ENCODE measurements at places on chromosomes 2 and 18.

- H3K27me3 ChIP-seq = no peaks in the 10 kb centered on the region
- no peak overlapping the region for H3K27ac ChIP-seq
- DNase-seq = no peak
These were observed 48.1 kb downstream of the DGKD start for GRCh38 chr2:233402346-233402745.

DNA sequence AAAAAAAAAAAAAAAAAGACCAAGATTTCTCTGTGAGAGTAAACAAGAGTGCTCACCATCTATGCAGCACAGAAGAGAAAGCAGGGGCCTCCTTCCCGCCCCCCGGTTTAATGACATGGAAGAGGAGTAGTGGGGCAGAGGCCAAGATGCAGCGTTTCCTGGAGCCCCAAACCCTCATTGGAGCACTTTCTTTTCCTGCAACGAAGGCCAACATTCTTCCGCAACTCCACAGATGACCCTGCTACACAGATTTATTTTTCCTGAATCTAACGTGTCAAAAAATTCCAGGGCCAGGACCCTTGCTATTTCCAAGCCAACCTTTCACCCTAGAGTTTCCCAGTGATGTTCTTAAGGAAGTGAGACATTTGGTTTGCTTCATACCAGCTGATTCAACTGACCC lies 189.6 kb downstream of the MIB1 start:
- no peaks in the 10 kb centered on the region for H3K36me3 ChIP-seq
- no peak for DNase-seq
- H3K27me3 ChIP-seq = peaks cover 6% of the 10 kb centered on the region
- H3K4me3 ChIP-seq = no peak overlapping the region

DNA sequence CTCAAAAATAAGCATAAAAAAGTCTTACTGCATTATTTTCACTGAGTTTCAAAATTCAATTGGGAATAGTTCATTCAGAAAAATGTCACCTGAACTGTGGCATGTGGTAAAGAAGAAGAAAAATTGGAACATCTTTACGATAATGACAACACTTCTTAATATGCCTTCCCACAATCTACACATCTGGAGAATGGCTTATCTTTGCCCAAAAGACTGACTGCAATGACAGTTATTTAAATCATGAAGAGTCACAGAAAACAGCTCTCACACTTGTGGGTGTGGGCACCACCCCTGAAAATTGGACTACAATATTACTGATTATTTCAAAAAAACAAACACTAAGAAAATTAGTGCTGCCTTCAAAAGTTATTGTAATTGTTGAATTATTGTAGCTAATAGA lies 152.3 kb downstream of the USP34 start:
- no peaks in the 10 kb centered on the region for H3K4me1 ChIP-seq
- no peak overlapping the region for H3K27ac ChIP-seq
- no peaks in the 10 kb centered on the region for H3K27me3 ChIP-seq
- peaks cover 20% of the 10 kb centered on the region for H3K36me3 ChIP-seq
- H3K4me3 ChIP-seq = no peak overlapping the region
- no peak for DNase-seq

DNA sequence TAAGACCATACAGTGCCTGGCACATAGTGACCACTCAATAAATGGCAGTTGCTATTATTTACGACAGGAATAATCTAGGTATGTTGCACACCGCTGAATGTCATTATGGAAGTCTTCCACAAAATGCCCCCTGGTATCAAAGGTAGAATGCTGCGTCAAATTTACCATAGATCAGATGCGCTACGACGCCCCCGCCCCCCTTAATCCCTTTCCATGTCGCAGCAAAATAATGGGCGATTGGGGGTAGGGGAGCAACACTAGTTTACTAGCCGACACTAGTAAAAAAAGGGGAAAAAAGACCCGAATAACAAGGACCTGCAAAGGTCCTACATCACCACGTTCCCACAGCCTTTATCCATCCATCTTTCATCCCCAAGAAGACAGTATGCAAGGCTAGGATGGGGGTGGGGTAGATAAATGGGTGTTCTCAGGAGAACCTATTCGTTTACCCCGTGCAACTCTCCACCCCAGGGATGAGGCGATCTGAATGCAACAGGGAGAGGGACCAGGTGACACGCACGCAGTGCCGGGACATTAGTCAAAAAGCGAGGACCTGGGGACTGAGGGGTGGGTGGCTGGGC lies 455 bp downstream of the PREPL start:
- peaks cover 38% of the 10 kb centered on the region for H3K4me1 ChIP-seq
- H3K27ac ChIP-seq = peak overlapping the region; percentile 100
- no peak for DNase-seq

- H3K27ac ChIP-seq = no peak overlapping the region
- H3K27me3 ChIP-seq = no peaks in the 10 kb centered on the region
- DNase-seq = no peak
- no peaks in the 10 kb centered on the region for H3K4me1 ChIP-seq
These were observed 385.5 kb downstream of the NR4A2 start for GRCh38 chr2:155947069-155947468.

DNA sequence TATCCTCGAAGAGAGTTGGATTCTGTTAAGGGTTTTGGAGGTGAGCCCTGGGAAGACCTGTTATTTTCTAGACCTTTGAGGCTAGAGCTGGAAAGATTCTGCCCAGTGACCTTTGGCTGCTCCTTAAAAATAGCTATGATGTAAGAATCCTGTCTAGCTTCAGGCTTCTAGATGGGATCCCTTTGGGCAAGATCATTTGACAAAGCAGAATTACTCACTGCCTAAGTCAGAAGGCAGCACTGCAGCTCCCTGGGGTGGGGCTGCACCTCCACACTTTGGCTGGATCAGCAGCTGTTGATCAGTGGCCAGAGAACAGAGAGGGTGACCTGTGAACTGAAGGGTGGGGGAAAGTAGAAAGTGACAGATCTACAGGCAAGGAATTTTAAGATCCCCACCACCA lies 103.8 kb downstream of the ASAP2 start:
- H3K36me3 ChIP-seq = no peaks in the 10 kb centered on the region
- peaks cover 1% of the 10 kb centered on the region for H3K4me1 ChIP-seq
- DNase-seq = no peak
- no peak overlapping the region for H3K4me3 ChIP-seq
- no peaks in the 10 kb centered on the region for H3K27me3 ChIP-seq
- no peak overlapping the region for H3K27ac ChIP-seq

GRCh38 chr2:127581050-127581345 lies 45.5 kb downstream of the MYO7B start:
- DNase-seq = no peak
- H3K4me1 ChIP-seq = peaks cover 8% of the 10 kb centered on the region
- no peak overlapping the region for H3K4me3 ChIP-seq
- H3K36me3 ChIP-seq = no peaks in the 10 kb centered on the region
- no peak overlapping the region for H3K27ac ChIP-seq

DNA sequence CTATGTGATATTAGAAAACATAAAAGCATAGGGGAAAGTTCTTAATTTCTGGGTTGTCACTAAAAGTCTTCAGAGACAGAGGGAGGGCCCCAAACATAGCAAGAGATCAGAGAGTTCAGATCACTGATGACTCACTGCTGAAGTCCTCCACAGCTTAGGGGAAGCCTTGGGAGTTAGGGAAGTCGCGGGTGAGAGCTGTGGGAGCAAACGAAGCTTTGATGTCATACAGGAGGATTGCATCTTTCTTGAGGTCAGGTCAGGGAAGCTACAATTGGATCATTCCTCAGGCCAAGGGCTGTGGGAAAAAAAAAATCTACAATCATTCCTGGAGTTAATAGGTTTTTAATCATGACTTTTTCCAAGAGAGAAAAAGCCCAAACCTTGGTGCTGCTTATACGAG lies 96.2 kb downstream of the COPS8 start:
- no peak for DNase-seq
- H3K4me3 ChIP-seq = no peak overlapping the region
- H3K4me1 ChIP-seq = no peaks in the 10 kb centered on the region
- no peak overlapping the region for H3K27ac ChIP-seq

- H3K27ac ChIP-seq = peak overlapping the region; percentile 97
- peaks cover 84% of the 10 kb centered on the region for H3K4me1 ChIP-seq
- H3K27me3 ChIP-seq = no peaks in the 10 kb centered on the region
- DNase-seq = peak; percentile 38
- H3K36me3 ChIP-seq = peaks cover 7% of the 10 kb centered on the region
These were observed 31.1 kb downstream of the TOGARAM2 start for GRCh38 chr2:29012211-29012681.

DNA sequence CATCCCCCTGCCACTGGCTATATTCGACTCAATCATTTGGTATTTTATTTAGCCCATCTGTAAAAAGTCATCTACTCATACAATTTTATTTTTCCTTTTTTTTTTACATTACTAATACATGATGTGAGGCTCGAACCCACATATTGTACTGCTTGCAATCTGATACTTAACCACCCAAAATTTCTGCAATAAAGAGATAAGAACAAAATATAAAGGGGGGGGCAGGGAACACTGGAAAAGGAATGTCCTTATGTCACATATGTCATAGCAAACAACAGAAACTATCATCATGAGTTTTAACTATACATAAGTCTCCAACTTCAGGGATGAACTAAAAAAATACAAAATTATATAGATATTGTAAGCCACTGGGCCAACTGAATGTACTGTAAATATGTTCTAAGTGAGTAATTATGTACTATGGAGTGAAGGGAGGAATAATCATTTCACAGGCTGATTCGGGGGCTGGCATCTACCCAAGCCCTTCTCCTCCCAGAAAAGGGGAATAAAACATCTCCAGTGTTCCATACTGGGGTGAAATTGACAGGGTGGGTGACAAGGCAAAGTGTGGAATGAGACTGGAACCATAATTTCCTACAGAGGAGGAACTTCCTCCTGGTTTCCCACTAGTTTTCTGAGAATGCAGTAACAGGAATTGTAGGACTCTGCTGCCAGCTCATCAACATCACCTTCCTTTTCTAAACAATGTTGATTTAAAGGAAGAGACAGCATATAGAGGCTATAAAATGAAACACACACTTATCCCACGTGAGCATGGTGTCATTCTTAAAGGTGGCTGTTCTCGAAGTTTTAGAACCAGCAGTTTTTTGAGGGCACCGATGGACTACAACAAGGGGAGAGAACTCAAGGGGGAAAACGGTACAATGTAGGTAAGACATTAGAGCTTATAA lies 79.5 kb downstream of the FARSB start:
- H3K36me3 ChIP-seq = peaks cover 15% of the 10 kb centered on the region
- H3K27me3 ChIP-seq = no peaks in the 10 kb centered on the region
- DNase-seq = no peak
- no peak overlapping the region for H3K27ac ChIP-seq
- H3K4me1 ChIP-seq = peaks cover 15% of the 10 kb centered on the region
- no peak overlapping the region for H3K4me3 ChIP-seq

GRCh38 chr2:118882693-118883336 lies 35.4 kb upstream of the EN1 start:
- H3K27ac ChIP-seq = peak overlapping the region; percentile 73
- H3K4me1 ChIP-seq = peaks cover 16% of the 10 kb centered on the region
- DNase-seq = peak; percentile 80
- H3K4me3 ChIP-seq = peak overlapping the region; percentile 72

DNA sequence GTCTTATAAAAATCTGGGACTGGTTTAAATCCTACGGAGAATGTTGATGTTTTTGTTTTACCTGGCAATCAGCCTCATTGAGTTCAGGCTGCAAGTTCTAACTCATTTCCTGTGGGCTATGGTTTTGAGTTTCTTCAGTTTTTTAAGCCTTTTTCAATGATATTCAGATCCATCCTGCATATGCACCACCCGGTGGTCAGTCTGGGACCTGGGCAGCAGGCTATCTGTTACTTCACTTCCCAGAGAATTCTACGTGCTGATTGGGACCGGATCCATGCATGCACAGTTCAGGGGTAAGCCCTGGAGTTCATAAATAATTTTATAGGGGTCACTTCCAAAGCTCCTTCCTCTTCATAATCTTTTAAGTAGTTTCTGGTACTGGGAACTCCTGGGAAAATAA lies 339.2 kb upstream of the HNRNPA3 start:
- peaks cover 9% of the 10 kb centered on the region for H3K36me3 ChIP-seq
- peaks cover 6% of the 10 kb centered on the region for H3K27me3 ChIP-seq
- no peak overlapping the region for H3K27ac ChIP-seq
- H3K4me1 ChIP-seq = peaks cover 20% of the 10 kb centered on the region
- no peak overlapping the region for H3K4me3 ChIP-seq

GRCh38 chr2:147099845-147100244 lies 745.0 kb upstream of the ACVR2A start:
- no peaks in the 10 kb centered on the region for H3K36me3 ChIP-seq
- peaks cover 3% of the 10 kb centered on the region for H3K27me3 ChIP-seq
- H3K4me1 ChIP-seq = no peaks in the 10 kb centered on the region

DNA sequence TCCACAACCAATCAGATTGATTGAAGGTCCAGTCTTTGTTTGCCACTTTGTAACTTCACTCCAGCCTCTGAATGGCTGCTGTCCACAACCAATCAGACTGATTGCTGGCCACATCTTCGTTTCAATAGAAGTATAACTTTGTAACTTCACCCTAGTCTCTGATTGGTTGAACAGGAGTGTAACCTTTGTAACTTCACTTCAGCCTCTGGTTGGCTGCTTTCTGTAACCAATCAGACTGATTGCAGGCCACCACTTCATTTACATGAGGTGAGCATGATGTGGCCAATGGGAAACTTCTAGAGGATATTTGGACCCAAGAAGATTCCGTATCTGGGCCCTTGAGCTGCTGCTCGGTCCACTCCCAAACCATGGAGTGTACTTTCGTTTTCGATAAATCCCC lies 16.9 kb upstream of the ALPP start:
- no peak for DNase-seq
- no peak overlapping the region for H3K27ac ChIP-seq
- H3K4me3 ChIP-seq = no peak overlapping the region
- H3K4me1 ChIP-seq = peaks cover 37% of the 10 kb centered on the region
- peaks cover 5% of the 10 kb centered on the region for H3K27me3 ChIP-seq
- no peaks in the 10 kb centered on the region for H3K36me3 ChIP-seq

- no peaks in the 10 kb centered on the region for H3K27me3 ChIP-seq
- H3K27ac ChIP-seq = no peak overlapping the region
- DNase-seq = no peak
- H3K4me1 ChIP-seq = no peaks in the 10 kb centered on the region
These were observed 260.6 kb downstream of the PRKCE start for GRCh38 chr2:45912109-45912508.

DNA sequence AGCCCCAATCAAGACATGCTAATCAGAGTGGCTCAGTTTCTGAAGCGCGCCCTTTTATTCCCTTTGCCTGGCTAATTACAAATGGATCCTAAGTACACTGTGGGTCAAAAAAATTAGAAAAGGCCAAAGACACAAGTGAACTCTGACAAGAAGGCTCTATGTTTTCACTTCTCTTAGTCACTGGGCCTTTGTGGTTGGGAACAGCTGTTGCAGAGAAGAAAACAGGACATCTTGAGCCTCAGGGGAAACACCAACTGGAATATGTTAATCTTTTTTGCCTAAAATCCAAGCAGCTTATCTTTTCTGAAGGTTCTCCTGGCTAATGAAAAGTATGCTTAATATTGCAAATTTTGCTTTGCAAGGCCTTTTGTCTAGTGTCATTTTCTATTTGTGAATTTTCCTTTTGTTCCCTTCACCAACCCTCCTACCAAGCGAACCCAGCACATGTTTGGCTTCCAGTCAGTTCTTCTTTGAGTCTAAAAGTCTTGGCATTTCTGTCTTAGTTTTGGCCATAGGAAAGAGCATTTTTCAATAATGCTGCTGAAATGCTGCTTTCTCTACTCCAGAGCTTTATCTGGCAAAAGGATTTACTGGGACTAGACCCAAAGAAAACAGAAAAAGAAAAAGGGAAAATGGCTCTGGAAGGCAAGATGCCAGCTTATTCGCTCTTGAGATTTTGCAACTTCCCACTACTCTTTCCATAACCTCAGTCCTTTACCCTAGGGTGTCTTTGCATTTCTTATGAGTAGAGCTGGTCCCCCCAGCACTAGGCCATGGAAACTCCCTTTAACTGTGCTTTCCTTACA lies 440.2 kb upstream of the ST6GAL2 start:
- no peak overlapping the region for H3K27ac ChIP-seq
- H3K4me1 ChIP-seq = no peaks in the 10 kb centered on the region
- no peak overlapping the region for H3K4me3 ChIP-seq
- DNase-seq = no peak

Data from activated CD4-positive, alpha-beta T cell treated with anti-CD3 and anti-CD28 coated beads, Interleukin-2, amount 10 ng/mL, durations not matched to agents 7 days and 5 days (primary cell).